ENCODE measurements at places on chromosomes 2 and 18.

GRCh38 chr2:647003-647560, 30.1 kb downstream of the TMEM18 start:
- DNase-seq = no peak

GRCh38 chr2:179447839-179448447, 183.3 kb upstream of the SESTD1 start:
- DNase-seq = no peak

GRCh38 chr18:56267334-56267733, 371.1 kb downstream of the TXNL1 start:
- DNase-seq = no peak

- DNase-seq = no peak
These were observed 94.5 kb downstream of the SNTG2 start for GRCh38 chr2:1045109-1045508.

DNA sequence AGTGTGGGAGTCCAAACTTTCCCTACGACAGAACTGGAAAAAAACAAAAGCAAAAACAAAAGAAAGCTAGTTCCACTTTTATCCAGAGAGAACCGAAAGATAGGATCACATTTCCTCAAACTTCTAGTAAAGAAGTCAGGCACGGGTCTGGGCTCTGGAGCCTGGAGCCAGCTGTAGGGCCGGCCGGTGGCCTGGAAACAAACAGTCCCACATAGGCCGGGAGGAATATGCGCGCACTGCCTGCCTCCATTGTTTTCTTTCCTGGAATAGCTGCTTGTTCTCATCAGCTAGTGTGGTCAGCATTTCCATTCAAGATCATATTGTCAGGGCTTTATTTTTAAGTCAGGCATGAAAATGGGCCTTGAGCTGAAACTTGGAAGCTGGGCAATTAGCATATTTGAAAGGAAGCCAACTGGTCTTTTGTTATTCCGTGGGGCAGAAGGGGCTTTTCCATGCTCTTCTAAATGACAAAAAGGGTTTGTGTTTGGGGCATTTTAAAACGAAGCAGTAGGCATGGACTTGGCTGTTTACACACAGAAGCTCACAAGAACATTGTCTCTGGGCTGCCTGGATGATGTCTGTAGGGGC, 58.7 kb upstream of the RFX8 start:
- DNase-seq = no peak

DNA sequence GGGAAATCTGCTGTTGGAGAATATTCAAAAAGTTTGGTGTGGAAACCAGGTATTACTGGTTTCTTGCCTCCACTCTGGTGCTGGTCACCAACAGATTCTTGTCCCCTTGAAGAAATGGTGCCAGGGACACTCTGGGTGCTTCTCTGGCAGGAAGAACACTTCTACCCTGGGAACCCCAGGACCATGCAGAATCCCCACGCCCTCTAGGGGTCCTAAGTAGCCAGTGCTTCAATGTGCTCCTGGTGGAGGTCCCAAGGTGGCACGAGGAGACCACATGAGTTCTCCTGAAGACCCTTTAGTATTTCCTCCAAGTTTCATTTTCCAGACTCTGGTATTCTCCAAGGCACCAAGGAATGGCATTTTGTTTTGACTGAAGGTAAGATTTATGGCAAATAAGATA, 380.6 kb downstream of the TSN start:
- DNase-seq = no peak

DNA sequence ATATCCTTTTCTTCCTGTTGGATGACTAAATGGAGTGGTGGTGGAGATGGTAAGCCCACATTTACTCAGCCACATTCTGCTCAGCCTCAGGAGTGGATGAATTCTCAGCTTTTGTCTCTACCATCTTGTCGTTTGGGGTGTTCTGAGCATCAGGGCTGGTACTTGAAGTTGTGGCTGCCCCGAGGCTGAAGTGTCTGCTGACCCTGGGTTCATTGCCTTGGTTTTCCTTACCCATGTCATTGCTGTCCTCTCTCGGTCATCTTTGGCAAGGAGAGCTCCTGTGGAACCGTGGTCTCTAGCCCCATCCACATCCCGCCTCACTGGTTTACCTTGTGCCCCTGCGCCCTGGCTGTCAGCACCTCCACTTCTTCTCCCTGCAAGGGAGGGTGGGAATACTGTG, 71.9 kb downstream of the GPR39 start:
- no peak for DNase-seq

GRCh38 chr2:193701484-193701883, 1506.8 kb upstream of the TMEFF2 start:
- DNase-seq = no peak

GRCh38 chr2:126788652-126789051, 110.0 kb upstream of the TEX51 start:
- no peak for DNase-seq

DNA sequence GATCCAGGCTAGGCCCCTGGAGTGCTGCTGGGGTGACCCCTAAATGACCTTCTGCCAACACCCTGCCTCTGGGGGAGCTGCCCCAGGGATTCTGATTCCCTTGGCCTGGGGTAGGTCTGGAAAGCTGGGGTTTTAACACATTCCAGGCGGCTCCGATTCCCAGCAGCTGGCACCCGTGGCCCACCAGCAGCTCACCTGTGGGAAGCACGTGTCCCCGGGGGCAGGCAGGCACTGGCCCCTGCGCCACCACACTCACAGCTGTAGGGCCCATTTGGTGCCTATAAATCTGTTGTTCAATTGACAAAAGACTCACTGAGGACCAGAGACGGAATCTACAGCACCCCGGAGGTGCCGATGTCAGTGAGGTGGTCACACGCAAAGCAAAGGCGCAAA, 4.1 kb upstream of the KLHL30 start:
- DNase-seq = no peak

DNA sequence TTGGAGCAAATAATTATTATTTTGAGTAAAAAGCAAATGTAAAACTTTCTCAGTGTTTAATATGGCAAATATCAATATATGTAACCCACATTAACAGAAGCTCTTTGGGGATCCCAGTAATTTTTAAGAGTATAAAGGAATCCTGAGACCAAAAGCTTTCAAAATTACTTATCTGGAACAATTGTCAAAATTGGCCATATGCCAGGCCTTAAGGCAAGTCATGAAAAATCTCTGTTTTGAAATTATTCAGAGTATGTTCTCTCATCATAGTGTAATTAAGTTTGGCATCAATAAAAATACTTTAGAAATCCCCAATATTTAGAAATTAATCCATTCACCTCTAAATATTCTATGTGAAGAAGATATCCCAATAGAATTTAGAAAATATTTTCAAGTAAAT, 225.3 kb upstream of the ARL4C start:
- no peak for DNase-seq

DNA sequence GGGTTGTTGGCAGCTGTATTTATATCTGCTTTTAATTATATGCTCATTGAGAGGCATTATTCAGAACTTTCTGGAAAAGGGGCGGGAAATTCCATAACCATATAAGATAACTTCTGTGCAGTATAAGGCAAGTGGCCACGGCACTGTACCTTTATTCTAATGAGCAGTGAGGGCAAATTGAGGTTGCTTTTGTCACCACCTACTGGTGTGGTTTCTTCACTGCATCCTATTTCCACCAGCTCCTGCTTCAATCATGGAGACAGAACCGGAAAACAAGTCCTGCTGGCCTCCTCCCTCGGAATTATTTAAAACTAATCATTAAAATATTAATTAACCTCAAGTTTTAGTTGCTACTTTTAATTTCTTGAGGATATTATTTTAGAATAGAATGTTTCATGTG, 759.4 kb downstream of the CBLN2 start:
- no peak for DNase-seq

DNA sequence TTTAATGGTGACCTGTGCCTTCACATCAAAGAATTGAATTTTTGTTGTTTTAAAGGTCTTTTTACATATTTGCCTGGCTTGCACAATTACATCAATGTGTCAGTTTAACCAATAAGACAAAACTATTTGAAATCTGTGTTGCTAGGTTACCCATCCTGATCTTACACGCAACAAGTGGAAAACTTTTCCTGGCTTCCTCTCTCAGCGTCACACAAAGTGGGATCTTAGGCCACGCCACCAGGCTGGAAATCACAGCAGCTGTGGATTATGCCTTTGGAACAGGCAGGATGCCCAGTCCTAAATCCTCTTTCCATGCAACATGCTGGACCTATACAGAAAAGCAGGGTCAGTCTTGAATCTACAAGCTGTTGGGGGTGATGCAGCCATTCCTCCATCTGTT, 298.2 kb upstream of the HNRNPA3 start:
- no peak for DNase-seq

GRCh38 chr2:43107679-43108078, 118.7 kb downstream of the ZFP36L2 start:
- no peak for DNase-seq

GRCh38 chr2:231709636-231709980, 1.3 kb downstream of the PTMA start:
- no peak for DNase-seq

DNA sequence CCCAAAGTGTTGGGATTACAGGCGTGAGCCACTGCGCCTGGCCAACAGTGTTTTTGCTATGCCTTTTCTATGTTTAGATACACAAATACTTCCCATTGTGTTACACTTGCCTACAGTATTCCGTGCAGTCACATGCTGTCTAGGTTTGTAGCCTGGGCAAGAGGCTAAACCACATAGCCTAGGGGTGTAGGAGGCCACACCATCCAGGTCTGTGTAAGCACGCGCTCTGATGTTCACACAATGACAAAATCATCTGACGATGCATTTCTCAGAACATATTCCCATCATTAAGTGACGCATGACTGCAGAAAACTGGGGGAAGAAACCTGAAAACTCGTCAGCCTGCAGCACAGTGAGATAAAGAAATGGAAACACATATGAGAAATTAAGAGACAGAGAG, 46.1 kb upstream of the TWIST2 start:
- DNase-seq = no peak

DNA sequence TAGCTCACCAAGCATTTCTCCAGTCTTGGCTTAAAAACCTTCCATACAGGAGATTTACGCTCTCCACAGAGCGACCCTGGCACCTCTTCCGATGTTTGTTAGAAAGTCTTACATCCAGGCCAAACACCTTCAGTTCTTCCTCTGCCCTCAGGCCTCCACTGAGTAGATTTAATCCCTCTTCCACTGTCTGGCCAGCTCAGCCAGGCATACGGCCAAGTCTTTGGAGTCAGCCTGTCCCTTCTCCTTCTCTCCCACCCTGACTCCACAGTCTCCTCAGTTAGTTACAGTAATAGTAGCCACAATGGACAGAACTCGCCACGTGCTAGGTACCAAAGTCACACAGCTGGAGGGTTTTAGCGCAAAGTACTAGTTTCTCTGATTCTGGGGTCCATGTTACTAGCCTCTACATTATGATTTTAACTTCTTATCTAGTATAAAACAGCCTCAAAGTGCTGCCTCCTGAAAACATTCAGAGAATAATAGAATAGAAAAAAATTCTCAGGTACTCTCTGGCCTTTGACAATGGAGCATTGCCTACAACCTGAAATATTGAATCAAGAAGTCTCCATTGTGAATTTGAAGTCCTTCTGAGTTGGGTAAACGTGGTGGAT, 39.5 kb downstream of the THNSL2 start:
- no peak for DNase-seq

DNA sequence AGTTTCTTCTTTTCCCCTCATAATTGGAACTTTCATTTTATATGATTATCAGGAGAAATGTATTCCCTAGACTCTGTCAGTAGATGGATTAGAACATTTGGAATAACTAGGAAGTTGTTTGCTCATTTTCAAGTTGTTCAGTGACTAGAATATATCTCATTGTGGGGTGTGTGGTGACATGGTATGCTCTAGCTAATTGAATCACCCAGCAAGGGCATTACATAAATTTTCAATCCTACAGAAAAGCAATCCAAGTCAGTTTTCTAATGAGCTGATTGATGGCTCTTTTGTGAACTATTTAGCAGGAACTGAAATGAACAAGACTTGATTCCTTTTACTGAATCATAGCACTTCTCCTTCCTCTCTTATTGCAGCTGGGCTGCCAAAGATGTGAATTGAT, 461.4 kb downstream of the TGIF1 start:
- no peak for DNase-seq

DNA sequence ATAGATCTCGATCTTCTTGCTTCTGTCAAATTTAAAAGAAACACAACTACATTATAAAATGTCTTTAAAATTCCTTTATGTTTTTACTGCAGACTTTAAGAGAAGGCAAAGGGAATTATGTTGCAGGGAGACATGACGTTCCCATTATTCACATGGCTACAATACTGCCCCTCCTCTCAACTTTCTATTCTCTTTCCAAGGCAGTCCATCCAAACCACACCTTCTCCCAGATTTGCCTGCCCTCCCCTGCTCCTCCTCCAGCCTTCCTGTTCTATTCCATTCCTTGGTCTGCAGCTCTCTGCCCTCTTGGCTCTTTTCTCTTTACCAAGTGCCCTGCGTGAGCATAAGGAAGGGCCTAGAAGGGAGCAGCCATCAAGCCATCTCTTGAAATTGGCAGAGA, 61.3 kb downstream of the NABP1 start:
- no peak for DNase-seq

Data from non-pigmented ciliary epithelial cell (primary cell).